ENCODE measurements at places on chromosomes 11 and 22.

GRCh38 chr11:64989416-64989815 is 7.4 kb downstream of the BATF2 start:
- DNase-seq: no peak

DNA sequence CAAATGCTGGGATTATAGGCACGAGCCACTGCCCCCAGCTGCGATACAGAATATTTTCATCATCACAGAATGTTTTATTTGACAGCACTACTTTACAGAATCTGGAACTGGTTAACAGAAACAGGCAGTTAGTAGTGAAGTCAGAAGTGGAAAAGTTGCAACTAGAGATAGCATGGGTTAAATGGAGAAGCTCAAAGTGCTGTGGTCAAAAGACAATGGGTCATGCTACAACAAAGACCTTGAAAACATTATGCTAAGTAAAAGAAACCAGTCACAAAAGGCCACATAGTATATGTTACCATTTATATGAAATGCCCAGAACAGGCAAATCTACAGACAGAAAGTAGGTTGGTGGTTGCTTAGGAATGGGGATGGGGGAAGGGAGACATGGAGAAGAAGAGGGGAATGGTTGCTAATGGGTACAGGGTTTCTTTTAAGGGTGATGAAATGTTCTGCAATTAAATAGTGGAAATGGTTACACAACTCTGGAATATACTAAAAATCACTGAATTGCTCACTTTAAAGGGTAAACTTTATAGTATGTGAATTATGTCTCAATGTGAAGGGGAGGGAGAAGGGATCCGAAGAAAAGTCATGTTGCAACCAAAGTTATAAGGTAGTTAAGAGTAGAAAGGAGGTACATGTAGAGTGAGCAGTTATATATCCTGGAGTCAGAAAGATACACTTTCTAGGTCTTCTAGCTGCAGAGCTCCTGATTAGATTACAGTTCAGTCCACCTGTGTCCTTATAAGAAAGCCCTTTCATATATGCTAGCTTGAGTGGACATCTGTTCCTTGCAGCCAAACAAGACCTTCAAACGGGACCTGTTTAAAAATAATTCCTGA is 46.3 kb upstream of the RAPSN start:
- DNase-seq: no peak

DNA sequence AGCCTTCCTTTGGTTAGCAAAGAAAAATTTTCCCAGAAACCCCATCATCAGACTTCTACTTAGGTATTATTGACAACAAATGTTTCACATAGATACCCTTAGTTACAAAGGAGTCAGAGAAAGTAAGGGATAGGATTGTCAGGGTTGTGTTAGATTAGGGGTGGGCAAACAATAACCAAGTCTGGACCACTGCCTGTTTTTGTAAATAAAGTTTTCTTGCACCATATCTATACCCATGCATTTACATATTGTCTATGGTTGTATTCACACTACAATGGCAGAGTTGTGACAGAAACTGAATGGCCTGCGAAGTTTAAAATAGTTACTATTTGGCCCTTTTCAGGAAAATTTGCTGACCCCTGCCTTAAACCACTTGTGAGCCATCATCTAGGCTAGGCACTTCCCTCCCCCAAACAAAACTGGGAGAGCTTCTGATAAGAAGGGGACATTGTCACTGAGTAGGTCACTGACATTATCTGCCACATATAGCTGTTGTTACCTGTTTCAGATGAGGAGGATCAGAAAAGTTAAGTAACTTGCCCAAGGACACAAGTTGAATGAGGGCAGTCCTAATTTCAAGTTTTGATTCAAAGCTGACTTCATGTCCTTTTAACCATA is 40.7 kb upstream of the TMEM135 start:
- no peak for DNase-seq

GRCh38 chr11:95154514-95154913 is 64.9 kb downstream of the ENDOD1 start:
- peak; percentile 76 for DNase-seq

DNA sequence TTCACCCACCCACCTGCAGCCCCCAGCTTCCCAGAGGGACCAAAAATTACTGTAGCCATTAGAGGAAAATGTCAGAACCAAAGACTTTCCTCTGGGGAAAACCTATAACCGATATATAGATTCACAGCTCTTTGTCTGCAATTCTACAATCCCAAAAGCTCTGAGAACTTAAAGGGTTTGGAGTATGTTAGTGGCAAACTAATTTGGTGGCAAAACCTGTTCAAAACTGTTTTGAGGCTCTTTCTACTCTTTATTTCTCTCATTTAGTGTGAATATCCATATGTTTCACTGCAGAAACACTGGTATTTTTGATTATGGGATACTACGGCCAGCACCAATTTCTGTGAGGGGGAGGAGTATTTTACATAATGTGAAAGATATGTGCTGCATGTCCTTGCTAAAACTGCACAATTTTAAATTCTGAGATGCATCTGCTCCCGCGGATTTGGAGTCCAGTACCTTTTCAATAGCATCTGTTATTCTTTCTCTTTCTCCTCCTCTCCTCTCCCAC is 87.5 kb upstream of the MTNR1B start:
- no peak for DNase-seq

- peak; percentile 58 for DNase-seq
These were observed 4.0 kb downstream of the NAP1L4 start for GRCh38 chr11:2987881-2988861.

- no peak for DNase-seq
These were observed 73.6 kb upstream of the MYO18B start for GRCh38 chr22:25668437-25668836.

GRCh38 chr11:27319072-27319471 is 43.9 kb downstream of the CCDC34 start:
- no peak for DNase-seq

DNA sequence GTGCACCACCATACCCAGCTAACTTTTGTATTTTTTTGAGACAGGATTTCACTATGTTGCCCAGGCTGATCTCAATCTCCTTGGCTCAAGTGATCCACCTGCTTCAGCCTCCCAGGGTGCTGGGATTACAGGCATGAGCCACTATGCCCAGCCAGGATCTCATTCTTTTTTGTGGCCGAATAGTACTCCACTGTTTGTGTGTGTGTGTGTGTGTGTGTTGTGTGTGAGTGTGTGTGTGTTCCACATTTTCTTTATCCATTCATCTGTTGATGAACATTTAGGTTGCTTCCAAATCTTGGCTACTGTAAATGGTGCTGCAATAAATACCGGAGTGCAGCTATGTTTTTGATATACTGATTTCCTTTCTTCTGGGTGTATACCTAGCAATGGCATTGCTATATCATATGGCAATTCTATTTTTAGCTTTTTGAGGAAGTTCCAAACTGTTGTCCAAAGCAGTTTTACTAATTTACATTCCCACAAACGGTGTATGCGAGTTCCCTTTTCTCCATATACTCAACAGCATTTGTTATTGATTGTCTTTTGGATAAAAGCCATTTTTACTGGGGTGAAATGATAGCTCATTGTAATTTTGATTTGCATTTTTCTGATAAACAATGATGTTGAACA is 105.4 kb downstream of the TTC28 start:
- DNase-seq: no peak

GRCh38 chr11:122101625-122102291 is 14.3 kb downstream of the BLID start:
- no peak for DNase-seq

DNA sequence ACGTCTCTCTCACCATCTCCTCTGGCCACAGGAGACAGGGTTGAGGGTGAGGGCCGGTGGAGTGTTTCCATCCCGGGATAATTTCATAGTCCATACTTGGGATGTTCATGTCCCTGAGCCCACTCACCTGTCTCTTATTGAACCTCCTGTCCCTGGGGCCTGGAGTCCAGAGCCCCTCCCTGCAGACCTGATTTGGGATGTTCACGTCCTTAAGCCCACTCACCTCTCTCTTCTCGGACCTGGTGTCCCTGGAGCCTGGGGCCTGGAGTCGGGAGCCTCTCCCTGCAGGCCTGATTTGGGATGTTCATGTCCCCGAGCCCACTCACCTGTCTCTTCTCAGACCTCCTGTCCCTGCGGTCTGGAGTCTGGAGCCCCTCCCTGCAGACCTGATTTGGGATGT is 868.2 kb downstream of the BRD1 start:
- DNase-seq: no peak

DNA sequence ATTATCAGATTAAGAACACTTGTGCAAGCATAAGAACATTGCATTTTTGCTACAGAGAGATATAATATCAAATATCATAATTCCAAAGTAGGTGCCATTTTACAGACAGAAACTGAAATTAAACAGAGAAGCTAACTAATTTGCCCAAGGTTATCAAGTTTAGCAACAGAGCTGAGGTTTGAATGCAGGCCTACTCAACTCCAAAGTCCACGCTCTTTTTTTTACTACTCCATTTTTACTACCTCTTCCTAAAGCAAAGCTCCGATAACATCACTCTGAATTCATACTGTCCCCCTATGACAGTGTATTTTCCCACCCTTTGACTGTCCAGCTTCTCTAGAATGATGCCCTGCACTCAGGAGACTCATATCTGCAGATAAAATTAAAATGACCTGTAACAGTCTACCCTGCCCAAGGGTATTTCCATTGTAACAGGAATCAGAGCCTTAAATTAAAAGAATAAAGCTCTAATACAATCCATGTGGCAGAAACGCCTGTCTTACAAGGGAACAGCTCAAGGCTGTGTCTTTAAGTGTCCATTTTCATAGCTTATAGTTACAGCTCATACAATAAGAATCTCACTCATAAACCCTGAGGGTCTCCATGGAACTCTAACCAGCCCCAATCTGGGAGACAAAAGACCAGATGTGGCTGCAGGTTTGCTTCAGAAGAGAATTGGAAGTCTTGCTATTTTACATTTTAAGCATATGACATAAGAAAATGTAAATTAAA is 36.8 kb downstream of the ALG9 start:
- DNase-seq: no peak

- no peak for DNase-seq
These were observed 373.7 kb upstream of the B3GAT1 start for GRCh38 chr11:134785660-134786284.

DNA sequence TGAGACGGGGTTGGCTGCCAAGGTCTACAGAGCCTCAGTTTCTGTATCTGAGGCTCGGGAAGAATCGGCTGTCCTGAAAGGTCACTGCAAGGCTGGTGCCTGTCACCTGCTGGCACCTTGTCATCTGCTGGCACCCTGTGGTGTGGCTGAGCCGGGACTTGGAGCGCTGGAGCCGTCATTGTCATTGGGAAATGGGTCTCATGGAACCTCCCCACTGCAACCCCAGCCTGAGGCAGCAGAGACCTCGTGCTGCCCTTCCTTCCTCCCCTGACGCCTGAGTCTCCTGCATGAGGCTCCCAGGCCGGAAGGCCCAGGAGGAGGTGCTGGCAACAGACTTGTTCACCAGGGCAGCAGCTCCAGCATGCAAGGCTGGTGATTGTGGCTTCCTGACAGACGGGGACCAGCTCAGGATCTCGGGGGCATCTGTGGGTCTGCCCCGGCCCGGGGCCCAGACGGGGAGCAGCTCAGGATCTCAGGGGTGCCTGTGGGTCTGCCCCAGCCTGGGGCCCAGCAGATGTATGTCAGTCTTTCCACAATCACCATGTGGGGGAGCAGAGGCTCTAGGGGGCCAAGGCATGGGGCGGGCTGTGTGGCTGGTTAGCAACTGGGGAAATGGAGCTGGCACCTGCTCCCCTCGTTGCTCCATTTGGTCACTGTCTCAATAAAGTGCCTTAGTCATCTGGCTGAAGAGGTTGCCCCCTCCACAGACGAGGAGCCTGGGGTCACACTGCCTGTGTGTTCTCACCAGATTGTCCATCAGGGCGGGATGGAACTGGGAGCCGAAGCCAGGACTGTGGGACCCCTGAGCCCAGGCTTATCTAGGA is 668.7 kb downstream of the BRD1 start:
- no peak for DNase-seq

GRCh38 chr11:114623720-114624119 is 28.1 kb upstream of the NXPE4 start:
- no peak for DNase-seq

- no peak for DNase-seq
These were observed 411.1 kb downstream of the TBC1D22A start for GRCh38 chr22:47173535-47174021.

GRCh38 chr11:94814272-94814976 is 46.3 kb downstream of the AMOTL1 start:
- DNase-seq: no peak

DNA sequence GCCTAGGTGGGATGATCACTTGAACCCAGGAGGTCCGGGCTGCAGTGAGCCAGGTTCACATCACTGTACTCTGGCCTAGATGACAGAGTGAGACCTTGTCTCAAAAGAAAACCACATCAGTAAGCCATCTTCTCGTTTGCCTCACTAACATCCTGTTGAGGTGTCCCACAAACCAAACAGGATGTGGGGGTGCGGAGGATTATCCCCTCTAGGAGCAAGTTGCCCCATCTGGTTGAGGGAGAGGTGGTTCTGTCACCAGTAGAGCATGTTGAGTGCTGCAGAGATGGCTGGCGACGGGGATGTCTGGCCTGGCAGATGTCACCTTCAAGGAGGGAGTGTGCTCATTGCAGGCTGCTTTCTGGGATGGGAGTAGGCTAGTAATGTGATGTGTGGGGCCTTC is 72.4 kb downstream of the ZNRF3 start:
- peak; percentile 87 for DNase-seq

- DNase-seq: no peak
These were observed 220.9 kb downstream of the PGR start for GRCh38 chr11:100908746-100909145.

- no peak for DNase-seq
These were observed 269.2 kb upstream of the SYN3 start for GRCh38 chr22:33327348-33327860.

- peak; percentile 73 for DNase-seq
These were observed 2.6 kb downstream of the KLHDC7B start for GRCh38 chr22:50548040-50548920.

DNA sequence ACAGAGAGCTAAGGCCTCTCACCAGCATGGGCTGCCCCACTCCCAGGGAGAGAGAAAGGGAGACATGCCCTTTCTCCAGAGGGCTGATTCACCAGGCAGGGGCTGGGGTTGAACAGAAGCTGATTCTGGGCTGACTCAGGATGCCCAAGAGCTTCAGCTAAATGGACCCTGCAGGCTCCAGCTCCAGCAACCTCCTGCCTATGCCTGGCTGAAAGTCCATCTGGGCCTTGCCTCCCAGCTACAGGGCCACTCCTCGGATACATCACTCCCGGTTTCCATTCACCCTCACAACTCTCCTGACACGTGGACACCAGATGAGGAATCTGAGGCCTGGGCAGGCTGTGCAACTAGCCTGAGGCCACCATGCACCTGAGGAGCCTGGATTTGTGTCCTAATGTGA is 215.5 kb downstream of the BUD13 start:
- no peak for DNase-seq

DNA sequence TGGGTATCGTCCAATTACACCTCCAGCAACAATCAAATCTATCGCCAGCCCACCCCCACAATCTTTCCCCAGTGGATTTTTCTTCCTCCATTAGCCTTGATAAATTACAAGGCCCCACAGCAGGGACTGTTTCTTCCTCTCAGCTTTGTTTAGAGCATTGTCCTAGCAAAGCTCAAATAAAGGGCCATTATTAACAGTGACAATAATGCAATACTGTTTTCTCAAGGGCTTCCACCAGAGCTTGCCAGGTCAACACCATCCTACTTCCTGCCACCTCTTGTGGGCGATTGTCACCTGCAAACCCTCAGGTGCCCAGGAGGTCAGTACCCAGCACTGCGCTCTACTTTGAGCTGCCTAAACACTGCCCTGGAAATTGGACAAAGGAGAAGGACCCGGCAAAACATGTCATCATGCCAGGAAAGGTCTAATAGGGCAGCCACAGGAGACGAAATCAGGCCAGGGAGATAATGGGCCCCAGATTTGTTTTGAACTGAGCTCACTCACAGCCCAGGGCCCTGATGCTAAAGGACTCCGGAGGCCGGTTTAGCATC is 95.2 kb downstream of the ABTB2 start:
- DNase-seq: no peak
